ENCODE measurements at places on chromosomes 11 and 22. TPM values are rescaled to one million over a fixed set of nuclear protein-coding genes. Genes with fewer than 3 reads are reported as not detected.

MMP12 gene
- not detected for total RNA-seq

FBLN1 gene
- 0.49 TPM for total RNA-seq

SCGB1A1 gene
- not detected for total RNA-seq

GLYAT gene
- total RNA-seq, result not detected

IFITM5 gene
- not detected for total RNA-seq

GGT1 gene
- 23.4 TPM for total RNA-seq

NRIP3 gene
- total RNA-seq, result 3.4 TPM

TSG101 gene
- total RNA-seq, result 18.8 TPM

HEPHL1 gene
- total RNA-seq, result not detected

NAALADL1 gene
- 16.4 TPM for total RNA-seq

ACAT1 gene
- total RNA-seq, result 19.0 TPM

CRYBB2 gene
- not detected for total RNA-seq

GRCh38 chr22:37623075-37624016 lies 14.7 kb downstream of the GGA1 start:
- H3K27me3 ChIP-seq, result no peaks in the 10 kb centered on the region
- H3K27ac ChIP-seq, result peak overlapping the region; percentile 81
- H3K36me3 ChIP-seq, result peaks cover 14% of the 10 kb centered on the region

DNA sequence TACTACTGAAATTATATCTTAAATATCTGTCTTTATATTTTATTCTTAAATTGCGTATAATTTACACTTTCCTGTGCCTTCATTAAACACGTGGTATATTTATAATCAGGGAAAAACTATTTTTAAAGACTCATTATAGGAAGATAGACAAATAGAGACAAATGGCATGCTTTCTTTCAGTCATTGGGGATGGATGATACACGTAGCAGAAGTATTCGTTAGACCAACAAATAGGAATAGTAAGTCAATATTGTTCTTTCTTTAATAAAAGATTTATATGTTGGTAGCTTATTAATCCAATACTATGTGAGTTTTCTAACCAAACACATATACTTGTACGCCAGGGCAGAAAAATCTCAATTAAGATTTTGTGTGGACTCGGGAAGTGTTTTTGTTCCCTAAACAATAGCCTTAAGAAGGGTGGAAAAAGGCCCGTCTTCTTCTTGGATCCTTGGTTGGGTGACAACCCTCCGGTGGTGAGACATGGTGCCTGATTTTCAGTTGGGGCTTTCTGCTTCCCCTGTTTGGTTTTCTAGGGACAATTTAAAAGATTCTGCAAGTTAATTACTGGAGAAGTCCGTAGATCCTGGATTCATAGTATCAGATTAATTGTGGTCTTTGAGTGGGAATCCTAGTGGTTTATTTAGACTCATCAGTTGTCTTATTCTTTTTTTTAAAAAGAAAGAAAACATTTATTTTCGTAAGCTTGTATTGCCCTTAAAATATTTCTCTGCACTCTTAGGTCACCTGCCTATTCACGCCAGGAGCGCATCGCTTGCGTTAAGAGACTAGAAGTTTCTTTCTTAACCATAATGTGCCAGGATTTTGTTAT lies 83.5 kb upstream of the WNT7B start:
- no peak overlapping the region for H3K4me3 ChIP-seq
- H3K4me1 ChIP-seq, result peaks cover 31% of the 10 kb centered on the region
- DNase-seq, result no peak
- no peak overlapping the region for H3K27ac ChIP-seq
- H3K36me3 ChIP-seq, result peaks cover 3% of the 10 kb centered on the region
- H3K27me3 ChIP-seq, result no peaks in the 10 kb centered on the region

- H3K27ac ChIP-seq, result peak overlapping the region; percentile 62
- no peaks in the 10 kb centered on the region for H3K27me3 ChIP-seq
- H3K4me3 ChIP-seq, result peak overlapping the region; percentile 72
- peaks cover 19% of the 10 kb centered on the region for H3K4me1 ChIP-seq
- no peaks in the 10 kb centered on the region for H3K36me3 ChIP-seq
These were observed 805 bp upstream of the QSER1 start for GRCh38 chr11:32891657-32892354.

- H3K4me1 ChIP-seq, result no peaks in the 10 kb centered on the region
- H3K36me3 ChIP-seq, result no peaks in the 10 kb centered on the region
- no peaks in the 10 kb centered on the region for H3K27me3 ChIP-seq
- no peak for DNase-seq
- no peak overlapping the region for H3K27ac ChIP-seq
These were observed 171.1 kb downstream of the GRIA4 start for GRCh38 chr11:105780781-105781525.

GRCh38 chr11:105168457-105168856 lies 28.9 kb upstream of the CARD18 start:
- no peak for DNase-seq
- H3K36me3 ChIP-seq, result no peaks in the 10 kb centered on the region
- H3K27me3 ChIP-seq, result no peaks in the 10 kb centered on the region
- H3K27ac ChIP-seq, result no peak overlapping the region

DNA sequence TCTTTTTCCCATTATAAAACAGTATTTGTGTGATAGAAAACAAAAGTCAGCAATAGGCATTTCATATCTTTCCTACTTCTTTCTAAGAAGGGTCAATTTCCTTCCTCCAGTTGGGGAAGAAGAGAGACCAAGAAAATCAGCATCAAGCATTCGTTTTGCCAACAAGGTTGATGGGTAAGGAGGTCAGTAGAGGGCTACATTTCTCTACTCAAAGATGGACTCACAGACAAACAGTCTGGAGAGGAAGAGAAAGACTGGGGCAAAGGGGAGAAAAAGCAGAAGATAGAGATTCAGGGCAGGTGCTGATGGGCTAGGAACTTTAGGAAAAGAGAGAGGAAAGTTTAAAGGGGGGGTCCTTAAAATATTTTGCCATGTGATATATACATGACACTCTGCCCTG lies 8.6 kb upstream of the MTNR1B start:
- H3K4me3 ChIP-seq, result no peak overlapping the region
- no peak for DNase-seq
- H3K36me3 ChIP-seq, result no peaks in the 10 kb centered on the region
- H3K27ac ChIP-seq, result no peak overlapping the region
- H3K4me1 ChIP-seq, result no peaks in the 10 kb centered on the region

- no peak overlapping the region for H3K27ac ChIP-seq
- peaks cover 11% of the 10 kb centered on the region for H3K4me1 ChIP-seq
- H3K4me3 ChIP-seq, result no peak overlapping the region
- H3K27me3 ChIP-seq, result no peaks in the 10 kb centered on the region
- DNase-seq, result no peak
These were observed 39.9 kb downstream of the CD6 start for GRCh38 chr11:61011229-61011870.

GRCh38 chr11:64848214-64848825 lies 3.9 kb upstream of the CDC42BPG start:
- no peak for DNase-seq
- peaks cover 79% of the 10 kb centered on the region for H3K4me1 ChIP-seq
- peak overlapping the region; percentile 33 for H3K27ac ChIP-seq
- no peak overlapping the region for H3K4me3 ChIP-seq

DNA sequence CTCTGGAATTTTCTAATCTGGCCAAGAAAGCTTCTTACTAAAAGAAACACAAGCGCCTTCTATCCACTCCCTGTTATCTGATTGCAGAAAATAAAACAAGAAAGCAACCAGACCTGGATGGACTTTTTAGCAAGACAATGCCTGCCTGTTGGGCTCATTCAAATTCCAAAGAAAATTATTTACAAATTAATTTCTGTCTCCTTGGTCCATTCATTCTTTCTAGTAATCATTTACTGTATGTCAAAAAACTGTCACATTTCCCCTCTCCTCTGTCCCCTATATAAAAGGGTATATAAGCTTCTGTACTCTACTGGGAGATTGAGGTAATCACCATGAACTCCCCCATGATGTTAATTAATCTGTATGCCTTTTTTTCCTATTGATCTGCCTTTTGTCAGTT lies 279.9 kb downstream of the DLG2 start:
- DNase-seq, result no peak
- H3K36me3 ChIP-seq, result no peaks in the 10 kb centered on the region
- H3K4me3 ChIP-seq, result no peak overlapping the region
- no peak overlapping the region for H3K27ac ChIP-seq
- no peaks in the 10 kb centered on the region for H3K27me3 ChIP-seq

DNA sequence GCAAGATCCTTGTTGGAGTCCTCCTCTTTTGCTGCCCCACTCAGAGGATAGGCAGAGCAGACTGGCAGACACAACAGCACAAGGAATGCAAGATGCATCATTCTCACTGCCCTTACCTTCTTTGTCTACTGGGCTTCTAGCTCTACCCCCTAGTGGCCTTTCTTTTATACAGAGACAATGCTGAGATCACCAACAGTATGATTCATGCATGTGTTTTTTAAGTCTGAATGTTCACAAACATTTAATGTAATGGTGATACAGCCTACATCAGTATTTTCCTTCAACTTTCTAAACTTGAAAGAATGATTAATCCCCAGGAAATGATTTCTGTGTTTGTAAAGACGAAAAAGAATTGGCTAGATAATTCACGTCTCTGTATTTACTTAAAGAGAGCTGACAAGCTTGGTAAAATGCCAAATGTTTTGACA lies at the start of gene MMP10:
MMP10 (minus strand) TSS at position 138 of the 428 bp plus-strand sequence; CDS start at position 101, 37 bp downstream.
- H3K27me3 ChIP-seq, result no peaks in the 10 kb centered on the region
- no peaks in the 10 kb centered on the region for H3K36me3 ChIP-seq
- no peak for DNase-seq
- H3K27ac ChIP-seq, result no peak within 1 kb of the TSS
- no peak within 1 kb of the TSS for H3K4me3 ChIP-seq
- no peaks in the 10 kb centered on the region for H3K4me1 ChIP-seq

GRCh38 chr11:45146072-45147016 lies at the start of gene PRDM11:
Gene PRDM11 (plus strand): TSS chr11:45146639. CDS start chr11:45181767, 35,128 bp downstream.
- H3K4me3 ChIP-seq, result peak within 1 kb of the TSS; percentile 81
- H3K27me3 ChIP-seq, result peaks cover 3% of the 10 kb centered on the region
- DNase-seq, result peak; percentile 50
- H3K4me1 ChIP-seq, result peaks cover 15% of the 10 kb centered on the region

GRCh38 chr11:36615826-36616225 lies 17.8 kb upstream of the RAG2 start:
- H3K4me1 ChIP-seq, result no peaks in the 10 kb centered on the region
- no peak overlapping the region for H3K4me3 ChIP-seq
- H3K36me3 ChIP-seq, result no peaks in the 10 kb centered on the region
- no peak overlapping the region for H3K27ac ChIP-seq
- DNase-seq, result no peak
- no peaks in the 10 kb centered on the region for H3K27me3 ChIP-seq

- no peaks in the 10 kb centered on the region for H3K27me3 ChIP-seq
- H3K4me3 ChIP-seq, result no peak overlapping the region
- no peaks in the 10 kb centered on the region for H3K4me1 ChIP-seq
- no peak for DNase-seq
These were observed 170.1 kb upstream of the B3GAT1 start for GRCh38 chr11:134581966-134582769.

DNA sequence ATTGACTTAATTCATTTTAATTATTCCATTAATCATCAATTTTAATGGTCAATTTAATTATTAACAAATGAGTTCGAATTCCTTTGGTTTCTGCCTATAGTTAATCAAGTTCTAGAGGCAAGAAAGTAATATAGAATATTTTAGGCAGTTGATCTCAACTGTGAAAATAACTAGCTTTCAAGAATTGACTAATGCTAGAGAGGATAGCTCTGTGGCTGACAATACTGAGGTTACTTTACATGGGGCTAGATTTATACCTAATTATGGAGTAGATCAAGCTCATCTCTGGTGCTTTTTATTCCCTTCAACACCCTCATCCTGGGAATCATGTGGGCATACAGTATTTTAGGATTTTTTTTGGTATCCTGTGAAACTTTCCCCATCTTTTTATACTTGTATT lies 259.4 kb downstream of the GRM5 start:
- no peaks in the 10 kb centered on the region for H3K4me1 ChIP-seq
- no peaks in the 10 kb centered on the region for H3K27me3 ChIP-seq
- no peak for DNase-seq
- no peak overlapping the region for H3K27ac ChIP-seq
- H3K36me3 ChIP-seq, result no peaks in the 10 kb centered on the region
- H3K4me3 ChIP-seq, result no peak overlapping the region

DNA sequence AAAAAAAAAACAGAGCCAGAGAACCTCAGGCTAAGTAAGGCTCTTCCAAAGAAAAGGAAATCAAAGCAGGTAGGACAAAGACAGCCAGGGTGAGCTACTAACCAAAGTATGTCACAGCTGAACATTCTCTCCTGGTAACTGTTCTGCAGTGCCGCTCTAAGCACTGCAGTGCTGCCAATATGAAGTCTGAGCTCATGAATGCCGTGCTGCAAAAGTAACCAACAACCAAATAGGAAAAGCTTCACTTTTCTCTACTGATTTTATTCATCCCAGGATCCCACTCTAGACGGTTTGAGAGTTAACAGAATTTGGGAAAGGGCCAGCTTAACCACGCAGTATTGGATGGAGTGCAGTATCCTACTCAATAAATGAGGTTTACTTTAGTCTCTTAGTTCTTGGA lies 3.5 kb downstream of the SIK3 start:
- no peaks in the 10 kb centered on the region for H3K27me3 ChIP-seq
- DNase-seq, result no peak
- H3K4me1 ChIP-seq, result peaks cover 54% of the 10 kb centered on the region
- H3K4me3 ChIP-seq, result peak overlapping the region; percentile 16
- H3K27ac ChIP-seq, result peak overlapping the region; percentile 17
- peaks cover 2% of the 10 kb centered on the region for H3K36me3 ChIP-seq

DNA sequence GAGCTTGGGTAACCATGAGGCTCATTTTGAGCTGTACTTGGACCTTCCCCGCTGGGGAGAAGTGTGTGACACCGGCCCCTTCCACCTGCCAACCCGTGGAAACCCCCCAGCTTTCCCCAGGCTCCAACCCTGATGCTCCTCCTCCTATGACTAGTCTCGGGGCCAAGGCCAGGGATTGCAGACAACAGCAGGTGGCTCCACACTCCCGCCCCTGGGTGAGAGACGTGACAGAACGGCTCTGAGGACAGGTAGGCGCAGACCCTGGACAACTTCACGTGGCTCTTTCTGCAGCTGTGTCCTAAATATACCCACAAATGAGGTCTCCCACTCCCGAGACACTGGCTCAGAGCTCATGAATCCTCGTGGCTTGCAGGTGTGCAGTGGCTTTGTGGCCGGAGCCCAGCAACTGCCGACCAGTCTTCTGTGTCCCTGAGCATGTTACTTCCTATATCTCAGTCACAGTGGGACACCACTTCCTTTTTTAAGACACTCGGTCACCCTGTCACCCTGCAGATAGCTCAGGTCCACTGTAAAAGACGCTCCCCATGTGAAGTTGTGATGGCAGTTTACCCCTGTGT lies 55.2 kb downstream of the NECTIN1 start:
- H3K27ac ChIP-seq, result no peak overlapping the region
- no peaks in the 10 kb centered on the region for H3K4me1 ChIP-seq
- H3K36me3 ChIP-seq, result no peaks in the 10 kb centered on the region
- DNase-seq, result peak; percentile 14
- no peak overlapping the region for H3K4me3 ChIP-seq

DNA sequence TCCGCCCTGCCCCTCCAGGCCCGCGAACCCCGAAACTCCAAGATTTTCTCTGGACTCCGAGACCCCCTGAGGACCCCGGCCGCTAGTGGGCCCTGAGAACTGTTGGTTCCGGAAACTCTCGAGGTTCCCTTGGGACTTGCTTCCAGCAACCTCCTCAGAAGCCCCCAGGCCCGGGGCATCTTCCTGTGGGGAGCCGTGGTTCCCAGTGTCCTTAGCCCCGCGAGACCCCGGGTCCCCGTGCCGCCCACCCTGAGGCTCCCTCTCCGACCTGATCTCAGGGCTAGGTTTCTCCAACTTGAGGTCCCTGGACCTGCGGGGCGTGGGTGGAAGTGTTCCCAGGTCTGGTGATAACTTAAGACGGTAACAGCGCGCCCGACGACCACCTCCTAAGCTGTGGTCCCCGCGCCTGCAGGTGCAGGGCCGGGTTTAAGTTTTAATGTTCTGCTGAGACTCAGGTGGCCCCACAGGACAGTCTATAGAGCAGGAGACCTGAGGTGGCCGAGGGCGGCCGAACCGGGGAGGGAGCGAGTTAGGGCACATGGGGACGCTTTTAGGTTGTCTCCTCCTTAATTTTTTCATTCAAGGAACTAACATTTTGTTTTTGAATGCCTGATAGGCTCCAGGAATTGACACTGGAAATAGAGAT lies 720 bp downstream of the FAM118A start:
- peak overlapping the region; percentile 88 for H3K27ac ChIP-seq
- peaks cover 62% of the 10 kb centered on the region for H3K4me1 ChIP-seq
- H3K4me3 ChIP-seq, result peak overlapping the region; percentile 73
- no peaks in the 10 kb centered on the region for H3K27me3 ChIP-seq
